ENCODE measurements at places on chromosomes 1 and 21.

GRCh38 chr21:39073717-39074116, 109.5 kb downstream of the PSMG1 start:
- DNase-seq, result no peak

DNA sequence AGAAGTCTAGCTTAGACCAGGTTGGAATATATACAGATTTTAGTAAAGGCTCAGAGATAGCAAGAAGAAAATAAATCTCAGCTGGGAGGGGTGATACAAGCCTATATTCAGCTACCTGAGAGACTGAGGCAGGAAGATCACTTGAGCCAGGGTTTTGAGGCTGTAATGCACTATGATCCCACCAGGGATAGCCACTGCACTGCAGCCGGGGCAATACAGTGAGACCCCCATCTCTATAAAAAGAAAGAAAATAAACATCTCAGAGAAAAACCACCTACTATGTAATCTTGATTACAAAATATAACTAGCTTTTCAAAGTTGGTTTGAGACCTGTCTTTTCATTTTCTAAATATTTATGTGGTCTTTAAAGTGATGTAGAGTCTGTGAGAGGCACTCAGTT, 47.7 kb downstream of the IL23R start:
- no peak for DNase-seq

- no peak for DNase-seq
Observed at GRCh38 chr1:205735218-205735617, 14.8 kb downstream of the NUCKS1 start.

- no peak for DNase-seq
Observed at GRCh38 chr1:26994787-26995517, 1.5 kb downstream of the TRNP1 start.

- no peak for DNase-seq
Observed at GRCh38 chr1:194755241-194755994, 1569.0 kb upstream of the B3GALT2 start.

DNA sequence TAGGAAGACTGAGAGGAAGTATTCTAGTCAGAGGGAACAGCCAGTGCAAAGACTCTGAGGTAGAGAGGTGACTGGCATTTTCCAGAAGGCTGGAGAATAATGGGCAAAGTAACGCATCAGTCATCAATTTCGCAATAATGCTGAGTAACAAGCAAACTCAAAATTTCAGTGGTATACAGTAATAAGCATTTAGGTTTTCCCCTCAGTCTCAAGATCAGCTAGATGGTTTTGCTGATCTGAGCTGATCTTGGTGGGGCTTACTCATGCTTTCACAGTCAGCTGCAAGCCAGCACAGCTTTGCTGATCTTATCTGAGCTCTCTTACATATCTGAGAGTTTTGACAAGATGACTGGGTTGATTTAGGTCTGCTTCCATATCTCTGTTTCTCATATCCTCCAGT, 108.7 kb downstream of the TSEN15 start:
- no peak for DNase-seq

DNA sequence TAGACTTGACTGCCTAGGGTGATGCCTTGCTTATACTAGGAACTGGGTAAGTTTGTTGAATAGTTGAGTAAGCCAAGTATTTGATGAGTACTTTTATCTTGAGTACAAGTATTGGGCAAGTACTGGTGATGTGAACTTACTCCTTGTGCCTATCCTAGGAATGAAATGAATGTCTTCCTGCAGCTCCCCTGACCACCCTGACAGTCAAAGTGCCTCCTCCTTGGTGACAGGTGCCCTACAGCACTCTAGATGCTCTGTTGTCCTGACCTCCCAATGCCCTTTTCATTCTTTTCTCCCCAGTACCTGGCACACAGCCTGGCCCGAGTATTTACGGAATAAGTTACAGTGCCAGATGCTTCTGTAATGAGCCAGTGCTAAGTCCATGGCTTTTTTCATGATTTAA, 25.5 kb downstream of the PCSK9 start:
- no peak for DNase-seq

DNA sequence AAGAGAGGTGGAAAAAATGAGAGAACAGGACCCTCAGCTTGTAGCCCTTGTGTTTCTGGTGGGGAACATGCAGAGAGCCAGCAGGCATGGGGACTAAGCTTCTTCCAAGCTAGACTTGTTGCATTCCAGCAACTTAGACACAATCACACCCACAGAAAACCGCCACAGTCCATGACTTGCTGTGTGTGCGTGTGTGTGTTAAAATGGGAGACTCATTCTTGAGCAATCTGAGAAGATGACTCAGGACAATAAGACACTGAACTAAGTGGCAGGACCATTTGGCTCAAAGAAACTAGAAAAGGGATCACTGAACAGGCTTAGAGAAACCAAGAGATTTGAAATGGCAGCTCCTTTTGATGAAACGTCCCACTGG, 78.0 kb downstream of the HLX start:
- no peak for DNase-seq

GRCh38 chr1:65343286-65343685, 33.9 kb downstream of the DNAJC6 start:
- DNase-seq, result no peak

DNA sequence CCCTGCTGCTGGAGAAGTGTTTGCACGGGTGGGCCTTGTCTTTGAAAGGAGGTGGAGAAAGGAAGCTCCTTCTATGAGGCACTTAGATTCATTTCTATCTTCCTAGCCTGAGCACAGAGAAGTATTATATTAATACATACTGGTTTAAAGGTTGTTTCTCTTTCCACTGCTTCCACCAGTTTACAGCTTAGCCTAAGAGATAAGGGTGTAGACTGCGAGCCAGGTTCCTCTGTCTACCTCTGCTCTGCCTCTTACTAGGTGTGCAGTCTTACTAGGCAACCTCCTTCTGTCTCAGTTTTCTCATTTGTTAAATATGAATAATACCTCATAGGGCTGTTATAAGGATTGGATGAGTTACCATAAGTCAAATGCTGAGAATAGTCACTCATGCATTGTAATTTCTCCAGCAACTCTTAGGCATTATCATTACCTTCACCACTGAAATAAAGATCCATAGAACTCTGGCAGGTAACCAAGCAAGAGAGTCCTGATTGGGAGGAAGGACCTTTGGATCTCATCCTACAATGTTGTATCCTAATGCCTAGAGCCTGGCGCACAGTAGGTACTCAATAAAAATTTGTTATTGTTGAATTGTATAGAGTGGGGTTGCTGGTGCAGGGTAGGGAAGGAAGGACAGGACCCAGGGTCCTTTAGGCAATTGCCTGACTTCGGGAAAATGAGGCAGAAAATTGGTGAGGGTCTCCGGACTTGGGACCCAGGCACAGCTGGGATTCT, 95.1 kb downstream of the TBX19 start:
- DNase-seq, result no peak

DNA sequence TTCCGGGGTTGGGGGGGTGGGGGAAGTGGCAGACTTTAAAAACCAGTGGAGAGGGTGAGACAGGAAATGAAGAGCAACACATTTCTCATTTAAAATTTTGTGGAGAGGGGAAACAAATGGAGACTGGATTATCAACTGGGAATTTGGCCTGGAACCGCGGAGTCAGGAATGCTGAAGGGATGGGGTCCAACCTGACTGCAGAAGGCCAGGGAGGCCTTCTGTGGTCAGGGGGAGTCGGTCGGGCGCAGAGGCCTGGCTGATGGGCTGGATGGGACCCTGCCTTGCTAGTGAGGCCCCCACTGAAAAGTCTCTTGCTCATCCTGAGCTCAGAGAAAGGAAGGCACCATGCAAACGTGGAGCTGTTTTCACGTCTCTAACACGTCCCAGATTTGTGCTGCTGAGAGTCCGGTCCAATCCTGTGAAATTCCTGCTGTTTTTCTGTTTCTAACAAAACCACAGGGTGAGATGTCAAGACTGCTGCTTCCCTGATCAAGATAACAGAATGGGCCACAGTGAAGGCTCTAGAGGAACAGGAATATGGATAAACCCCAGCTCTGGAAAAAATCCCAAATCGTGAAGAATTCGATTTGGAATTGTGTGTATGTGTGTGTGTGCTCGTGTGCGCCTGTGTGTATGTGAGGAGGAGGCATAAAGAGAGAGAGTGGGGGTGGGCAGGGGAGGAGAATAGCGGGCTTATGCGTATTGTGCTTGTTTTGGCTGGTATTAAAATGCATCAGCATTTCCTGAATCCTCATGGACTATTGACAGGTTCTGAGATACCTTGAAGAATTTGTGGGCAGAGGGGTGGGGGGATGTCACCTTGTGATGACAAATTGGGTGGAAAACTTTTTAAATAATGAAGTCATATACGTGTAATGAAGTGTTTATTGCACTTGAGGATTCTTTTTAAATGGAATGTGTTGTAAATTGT, 117.4 kb downstream of the NGF start:
- no peak for DNase-seq

GRCh38 chr1:25676488-25676887, 59.9 kb downstream of the MAN1C1 start:
- DNase-seq, result no peak

DNA sequence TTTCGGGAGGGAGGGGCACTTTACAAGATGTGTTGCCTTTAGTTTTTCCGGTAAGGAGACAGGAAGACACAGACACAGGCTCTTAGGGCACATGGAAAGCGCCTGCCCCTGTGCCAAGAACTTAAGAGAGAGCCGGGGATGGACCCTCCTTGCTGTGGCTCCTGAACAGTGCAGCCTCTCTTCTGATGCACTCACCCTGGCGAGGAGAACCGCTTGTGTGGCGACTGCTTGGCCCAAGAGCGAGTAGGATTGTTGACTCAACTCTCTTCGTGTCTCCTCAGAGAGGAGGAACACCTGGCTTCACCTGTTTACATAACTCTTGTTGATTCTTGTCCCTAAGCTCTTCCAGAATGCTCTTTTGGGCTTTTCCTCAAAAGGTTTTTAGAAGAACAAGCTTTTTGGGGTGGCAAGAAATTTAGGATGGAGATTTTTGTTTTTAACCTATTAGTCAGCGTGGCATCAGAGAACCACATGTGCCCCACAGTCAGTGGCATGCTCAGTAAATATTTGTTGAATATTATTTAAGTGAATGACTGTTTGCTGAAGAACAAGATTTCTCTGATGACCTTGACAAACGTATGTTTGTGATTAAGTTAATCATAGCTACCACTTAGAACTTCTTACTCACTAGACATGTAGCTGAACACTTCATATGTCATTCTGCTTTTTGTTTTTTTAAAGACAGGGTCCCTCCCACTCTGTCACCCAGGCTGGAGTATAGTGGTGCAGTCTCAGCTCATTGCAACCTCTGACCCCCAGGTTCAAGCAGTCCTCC, 60.6 kb downstream of the NFIA start:
- no peak for DNase-seq

- DNase-seq, result no peak
Observed at GRCh38 chr1:232591344-232591743, 38.6 kb downstream of the SIPA1L2 start.

GRCh38 chr1:174938281-174939007, 61.3 kb upstream of the CACYBP start:
- no peak for DNase-seq

DNA sequence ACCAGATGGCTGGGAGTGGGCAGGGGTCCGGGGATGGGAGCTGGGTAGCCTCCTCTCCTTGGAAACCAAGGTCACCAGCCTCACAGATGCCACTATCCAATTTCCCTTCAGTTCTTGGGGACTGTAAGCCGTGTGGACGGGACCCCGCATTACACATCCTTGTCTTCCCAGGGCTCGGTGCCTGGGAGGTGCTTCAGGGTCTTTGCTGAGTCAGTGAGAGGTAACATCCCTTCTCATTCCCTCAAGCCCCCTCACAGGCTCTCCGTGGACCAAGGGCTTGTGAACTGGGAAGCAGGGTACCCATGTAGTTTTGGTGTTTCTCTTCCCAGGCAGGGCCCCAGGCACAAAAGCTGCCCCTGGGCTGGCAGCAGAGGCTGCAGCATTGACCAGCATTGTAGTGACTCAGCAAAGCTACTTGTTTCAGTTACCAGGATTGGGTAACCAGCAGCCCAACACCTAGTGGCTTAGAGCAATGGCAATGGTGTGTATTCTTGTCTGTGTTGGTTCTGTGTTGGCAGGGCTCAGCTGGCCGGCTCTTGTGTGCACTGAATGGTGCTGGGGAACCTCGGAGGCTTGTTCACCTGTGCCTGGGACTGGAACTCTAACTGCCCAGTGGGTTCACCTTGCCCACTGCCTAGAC, 24.6 kb upstream of the PCBP3 start:
- DNase-seq, result no peak

- DNase-seq, result no peak
Observed at GRCh38 chr1:1881727-1882126, 9.2 kb downstream of the GNB1 start.

Data from NCI-H1417 treated with DMSO at 0.1 percent for 48 hours (cell line).